Osteoblast (primary cell): ENCODE measurements at places on chromosomes 1 and 21. TPM values are rescaled to one million over a fixed set of nuclear protein-coding genes. Genes with fewer than 3 reads are reported as not detected.
A peak's percentile ranks its signal among the peaks of the same experiment; 100 is the strongest.

The SELE gene
- not detected in 2 replicates for total RNA-seq

DNA sequence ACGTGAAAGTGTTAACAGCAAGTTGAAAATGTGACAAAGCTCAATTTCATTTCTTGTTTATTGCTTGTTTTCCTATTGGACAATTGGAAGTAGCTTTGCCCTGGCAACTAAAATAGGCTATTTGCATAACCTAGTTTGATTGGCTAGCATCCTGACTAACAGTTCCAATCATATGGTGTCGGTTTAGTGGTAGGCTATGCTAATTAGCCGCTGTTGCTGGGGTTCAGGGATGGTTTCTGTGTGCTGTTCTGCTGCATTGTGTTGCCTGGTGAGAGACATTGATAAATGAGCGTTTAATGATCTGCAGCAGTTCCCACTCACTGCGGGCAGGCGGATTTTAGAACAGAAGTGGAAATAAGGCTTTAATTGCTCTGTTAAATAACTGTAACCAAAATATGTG is 68.5 kb downstream of the DYRK1A start:
- peak; percentile 38 for DNase-seq

DNA sequence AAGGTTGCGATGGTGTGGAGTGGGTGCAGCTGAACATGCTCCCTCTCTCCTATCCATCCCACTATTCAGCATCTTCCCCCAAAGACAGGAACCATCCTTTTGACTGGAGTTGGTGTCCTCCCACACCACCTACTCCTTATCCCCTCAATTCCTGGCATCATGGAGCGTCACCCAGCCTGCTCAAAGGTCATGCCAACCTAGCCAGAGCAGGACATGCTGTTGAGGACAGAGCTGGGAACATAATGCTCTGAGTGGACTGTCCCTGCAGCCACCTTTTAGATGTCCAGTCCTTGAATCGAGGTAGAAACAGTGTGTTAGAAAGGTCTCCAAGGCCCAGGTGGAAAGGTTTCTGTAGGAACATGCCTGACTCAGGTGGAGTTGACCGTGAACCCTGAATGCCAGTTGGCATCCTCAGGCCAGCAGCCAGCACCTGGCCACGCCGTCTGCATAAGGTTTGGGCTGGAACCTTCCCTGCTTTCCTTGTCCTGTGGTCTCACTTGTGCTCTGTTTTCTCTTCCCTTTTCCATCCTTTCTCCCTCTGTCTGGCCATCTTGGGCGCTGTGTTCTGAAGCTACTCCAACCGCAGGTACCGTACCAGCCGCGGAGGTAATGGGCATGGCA is 52.2 kb upstream of the CNTN2 start:
- no peak for DNase-seq

GRCh38 chr1:240092301-240093119 is 827 bp downstream of the FMN2 start:
- DNase-seq = peak; percentile 96

- DNase-seq = no peak
Observed at GRCh38 chr1:41473738-41474362, 10.6 kb downstream of the EDN2 start.

The OLFML2B gene
- 49.9 and 58.9 TPM in 2 replicates for total RNA-seq

DNA sequence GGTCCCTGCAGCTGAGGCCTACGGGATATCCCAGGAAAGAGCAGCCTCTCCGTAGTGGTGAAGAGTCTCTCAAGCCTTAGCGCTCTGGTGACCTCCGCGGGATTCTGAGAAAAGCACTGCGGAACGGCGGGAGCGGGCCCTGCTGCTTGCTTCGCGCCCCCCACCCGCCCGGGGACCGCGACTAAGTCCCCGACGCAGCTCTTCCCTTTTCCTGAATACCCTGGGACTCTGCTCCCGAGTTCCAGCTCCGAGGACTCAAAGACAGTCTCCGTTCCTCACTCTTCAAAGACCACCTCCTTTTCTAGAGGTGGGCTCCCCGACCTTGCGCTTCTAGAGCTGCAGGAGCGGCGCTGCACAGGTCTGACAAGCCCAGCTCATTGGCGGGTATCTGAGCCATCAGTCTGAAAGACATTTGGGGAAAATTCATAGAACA is 3.6 kb upstream of the PRRX1 start:
- no peak for DNase-seq

GRCh38 chr21:32534113-32534512 is 51.2 kb downstream of the TCP10L start:
- no peak for DNase-seq

- peak; percentile 87 for DNase-seq
Observed at GRCh38 chr1:31667065-31667785, 22.5 kb upstream of the PEF1 start.

DNA sequence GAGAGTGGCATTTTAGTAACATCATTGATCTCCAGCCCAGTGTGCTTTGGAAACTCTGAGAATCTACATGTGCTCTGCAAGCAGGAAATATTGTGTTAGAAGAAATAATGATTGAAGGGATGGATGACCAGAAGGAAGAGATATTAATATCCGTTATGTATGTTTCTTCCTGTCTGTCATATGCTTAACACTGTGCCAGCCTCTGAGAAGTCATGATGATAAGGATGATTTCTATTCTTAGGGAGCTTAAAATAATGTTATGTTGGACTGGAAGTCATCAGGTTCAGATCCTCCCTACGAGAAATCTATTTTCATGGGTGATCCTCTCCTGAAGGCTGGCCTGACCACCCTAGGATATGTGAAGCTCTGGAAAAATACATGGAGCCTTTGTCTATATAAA is 192.4 kb upstream of the GORAB start:
- no peak for DNase-seq

DNA sequence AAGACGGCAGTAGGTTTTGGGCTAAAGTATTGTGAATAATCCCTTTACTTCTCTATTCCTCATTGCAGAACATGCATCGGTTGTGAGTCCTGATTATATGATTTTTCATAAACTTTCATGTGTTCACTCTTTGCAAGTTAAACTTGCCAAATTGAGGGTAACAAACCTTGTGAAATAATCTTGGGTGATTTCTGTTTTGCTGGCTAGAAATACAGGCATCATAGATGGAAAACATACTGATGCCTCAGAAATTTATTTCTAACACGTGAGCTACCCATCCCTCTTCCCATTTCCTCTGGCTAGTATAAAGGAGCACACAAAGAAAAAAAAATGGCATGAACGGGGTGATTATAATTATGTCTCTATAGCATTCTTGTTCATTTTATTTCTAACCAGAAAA is 39.6 kb downstream of the RGS5 start:
- no peak for DNase-seq

GRCh38 chr1:17078991-17079868 is 25.4 kb upstream of the SDHB start:
- DNase-seq = peak; percentile 34

DNA sequence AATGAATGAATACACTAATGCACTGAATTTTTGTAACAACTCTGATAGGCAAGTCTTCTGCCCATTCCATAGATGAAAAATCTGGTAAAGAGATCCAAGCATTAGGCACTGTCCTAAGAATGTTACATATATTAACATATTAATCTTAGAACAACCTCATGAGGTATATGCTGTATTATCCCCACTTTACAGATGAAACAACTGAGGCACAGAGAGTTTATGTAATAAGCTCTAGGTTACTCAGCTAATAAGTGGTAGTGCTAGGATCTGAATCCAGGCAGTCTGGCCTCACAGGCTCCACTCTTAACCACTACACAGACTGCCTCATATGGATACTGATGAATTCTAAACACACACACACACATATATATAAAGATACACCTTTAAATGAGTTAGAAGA is 52.8 kb downstream of the TRAF5 start:
- no peak for DNase-seq

DNA sequence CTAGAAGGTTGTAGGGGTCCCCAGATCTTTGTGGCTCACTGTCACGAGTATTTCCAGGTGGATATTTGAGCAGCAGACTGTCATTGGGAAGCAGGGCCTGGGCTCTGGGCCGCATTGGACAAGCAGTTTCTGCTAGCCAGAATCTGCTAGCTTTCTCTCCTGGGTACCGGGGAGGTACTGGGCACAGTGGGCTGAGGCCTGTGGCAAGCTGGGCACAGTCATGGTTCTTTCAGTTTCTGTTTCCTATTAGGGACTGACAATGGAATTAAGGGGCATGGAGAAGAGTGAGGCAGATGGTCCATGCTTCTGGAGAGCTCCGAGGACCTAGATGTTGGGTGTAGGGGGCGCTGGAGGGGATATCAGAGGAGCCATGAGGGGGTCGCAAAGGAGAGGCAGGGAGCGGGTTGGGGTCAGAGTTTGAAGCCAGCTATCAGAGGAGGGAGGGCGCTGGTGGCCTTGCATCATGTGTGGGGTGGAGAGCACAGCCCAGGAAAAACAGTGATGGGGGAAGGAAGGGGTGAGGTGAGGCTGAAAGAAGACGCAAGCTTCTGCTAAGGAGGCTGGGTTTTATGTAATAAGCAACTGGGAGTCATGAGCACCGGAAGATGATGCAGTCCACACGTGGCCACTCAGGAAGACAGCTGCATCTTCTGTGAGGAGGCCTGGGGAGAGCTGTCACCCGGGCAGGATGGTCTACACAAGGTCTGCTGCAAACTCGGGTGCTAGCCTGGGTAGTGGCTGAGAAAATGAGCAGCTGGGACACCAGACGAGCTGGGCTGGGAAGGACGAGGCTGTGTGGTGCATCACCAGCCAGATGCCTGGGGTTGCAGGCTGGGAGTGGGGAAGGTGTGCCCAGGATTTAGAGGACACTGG is 72.7 kb downstream of the IER5 start:
- DNase-seq = peak; percentile 55

The TTC39A gene
- total RNA-seq = 0.72 and 0.88 TPM in 2 replicates

- peak; percentile 58 for DNase-seq
Observed at GRCh38 chr1:178510155-178510554, 2.8 kb upstream of the TEX35 start.

The CNR2 gene
- total RNA-seq = not detected in 2 replicates

- DNase-seq = no peak
Observed at GRCh38 chr1:183043872-183044854, 20.9 kb downstream of the LAMC1 start.

GRCh38 chr1:169122976-169123375 is 16.5 kb downstream of the ATP1B1 start:
- no peak for DNase-seq

DNA sequence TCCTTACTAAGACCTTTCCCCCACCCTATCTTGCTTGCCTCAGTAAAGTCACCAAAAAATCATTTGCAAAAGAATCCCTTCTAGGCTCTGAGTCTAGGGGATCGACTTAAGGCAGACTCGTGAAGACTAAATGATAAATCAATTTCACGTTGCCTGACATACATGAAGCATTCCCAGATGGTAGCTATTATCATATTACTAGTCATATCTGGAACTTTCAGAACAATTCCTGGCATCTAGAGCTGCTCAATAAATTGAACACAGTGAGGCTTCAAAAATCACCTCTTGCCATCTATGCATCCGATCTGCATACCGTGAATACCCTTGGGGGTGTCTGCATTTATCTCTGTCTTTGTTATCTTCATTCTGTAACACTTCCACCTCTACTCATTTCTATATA is 49.6 kb upstream of the DAB1 start:
- no peak for DNase-seq

The LTN1 gene
- total RNA-seq = 26.5 and 27.5 TPM in 2 replicates
